ENCODE measurements at places on chromosomes 16 and 17.

- DNase-seq: no peak
These were observed 85.0 kb upstream of the MYOCD start for GRCh38 chr17:12580640-12581039.

- DNase-seq: no peak
These were observed 10.4 kb downstream of the ZNF652 start for GRCh38 chr17:49351572-49352140.

GRCh38 chr17:67358612-67359011 lies 7.8 kb downstream of the PSMD12 start:
- no peak for DNase-seq

- DNase-seq: no peak
These were observed 6.9 kb downstream of the MLLT6 start for GRCh38 chr17:38711792-38712571.
